OCI-LY7 (cell line): ENCODE measurements at places on chromosomes 1 and 21.

DNA sequence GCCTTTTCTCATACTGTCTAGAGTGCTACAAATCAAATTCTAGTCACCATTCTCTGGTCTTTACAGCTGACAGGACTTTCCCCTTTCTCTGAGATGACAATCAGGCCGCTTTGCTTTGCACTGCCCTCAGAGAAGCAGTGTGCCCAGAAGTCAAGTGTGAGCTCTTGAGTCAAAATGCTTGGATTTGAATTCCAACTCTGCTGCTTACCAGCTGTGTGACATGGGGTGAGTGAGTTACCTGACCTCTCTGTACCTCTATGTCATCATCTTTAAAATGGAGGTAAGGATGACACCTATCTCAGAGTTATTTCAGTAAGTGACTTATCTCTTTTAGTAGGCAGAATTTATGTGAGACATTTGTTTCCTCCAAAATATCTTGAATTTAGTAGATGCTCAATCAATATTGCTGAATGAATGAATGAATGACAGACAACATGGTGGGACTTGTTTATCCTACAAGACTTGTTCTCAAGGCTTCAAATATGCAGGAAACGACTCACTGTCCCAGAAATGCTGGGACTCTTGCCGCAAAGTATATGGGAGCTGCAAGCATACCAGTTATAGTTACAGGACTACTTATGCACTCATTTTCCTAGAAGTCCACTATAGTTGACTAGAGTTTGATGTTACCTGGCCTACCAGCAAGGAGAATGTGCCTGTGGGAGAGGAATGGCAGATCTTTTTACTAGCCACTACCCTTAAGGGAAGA, 38.1 kb upstream of the A3GALT2 start:
- no peak for DNase-seq

DNA sequence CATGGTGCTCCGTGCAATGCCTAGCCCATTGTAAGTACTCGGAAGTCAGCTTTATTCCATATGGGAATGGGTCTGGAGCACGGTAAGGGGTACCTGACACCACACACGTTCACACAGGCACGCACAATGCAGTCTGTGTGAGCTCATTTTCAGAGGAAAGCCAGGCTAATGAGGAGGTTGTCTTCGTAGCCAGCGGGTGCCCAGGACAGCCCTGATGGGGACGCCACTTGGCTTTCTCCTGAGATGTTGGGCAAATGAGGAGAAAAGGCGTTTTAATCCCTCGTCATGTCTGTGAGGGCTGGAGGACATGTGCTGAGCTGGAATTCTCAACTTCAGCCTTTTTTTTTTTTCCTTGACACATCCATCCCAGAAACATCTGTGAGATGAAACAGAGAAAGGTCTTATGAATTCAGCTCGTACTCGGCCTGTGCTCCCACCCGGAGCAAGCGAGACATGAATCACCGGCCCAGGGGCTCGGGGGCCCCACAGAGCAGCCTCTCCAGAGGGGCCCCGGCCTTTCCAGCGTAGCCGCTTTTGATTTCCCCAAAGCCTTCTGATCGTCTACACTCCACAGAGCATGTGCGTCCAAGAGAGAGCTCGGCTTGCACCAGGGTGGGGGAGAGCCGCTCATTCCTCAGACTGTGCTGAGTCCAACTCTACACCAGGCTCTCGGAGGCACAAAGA, 125.1 kb downstream of the EPHB2 start:
- DNase-seq, result no peak

DNA sequence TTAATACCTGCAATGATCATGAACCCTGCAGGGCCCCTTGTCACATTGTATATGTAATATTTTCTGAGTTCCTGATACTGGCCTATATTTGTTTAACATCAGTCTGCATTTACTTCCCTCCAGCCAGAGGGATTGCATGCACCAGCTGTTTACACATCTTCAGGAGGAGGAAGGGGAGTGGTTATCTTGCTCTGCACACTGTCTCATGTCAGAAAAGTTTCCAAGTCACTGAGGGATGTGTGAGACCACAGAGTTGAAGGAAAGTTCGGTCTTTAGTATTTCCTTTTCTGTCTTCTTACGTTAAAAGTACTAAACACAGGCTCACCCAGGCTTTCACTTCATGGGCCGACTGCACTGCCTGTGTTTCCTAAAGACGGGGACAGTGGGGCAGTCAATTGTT, 574.1 kb downstream of the LMO4 start:
- DNase-seq, result no peak

GRCh38 chr1:52168373-52169080, 26.6 kb downstream of the ZFYVE9 start:
- DNase-seq, result no peak

- DNase-seq, result no peak
These were observed 10.7 kb downstream of the ABCG1 start for GRCh38 chr21:42229676-42230075.

GRCh38 chr1:18486195-18486594, 5.5 kb downstream of the KLHDC7A start:
- DNase-seq, result no peak

DNA sequence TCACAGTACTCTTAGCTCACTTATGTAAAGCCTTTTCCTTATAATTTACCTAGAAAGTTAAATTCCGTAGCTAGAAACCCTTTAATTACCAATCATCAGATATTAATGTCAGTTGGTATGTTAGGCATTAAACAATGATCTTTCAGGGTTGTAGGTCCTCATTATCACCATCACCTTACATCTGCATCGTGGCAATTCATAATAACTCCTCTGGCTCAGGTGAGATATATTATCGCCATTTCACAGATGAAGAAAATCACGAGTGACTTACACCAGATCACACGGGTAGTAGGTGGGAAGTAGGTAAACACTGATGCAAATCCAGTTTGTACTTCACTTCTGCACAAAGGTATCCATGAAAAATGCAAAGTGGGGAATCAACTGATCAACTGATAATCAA, 639 bp downstream of the NUP133 start:
- no peak for DNase-seq

DNA sequence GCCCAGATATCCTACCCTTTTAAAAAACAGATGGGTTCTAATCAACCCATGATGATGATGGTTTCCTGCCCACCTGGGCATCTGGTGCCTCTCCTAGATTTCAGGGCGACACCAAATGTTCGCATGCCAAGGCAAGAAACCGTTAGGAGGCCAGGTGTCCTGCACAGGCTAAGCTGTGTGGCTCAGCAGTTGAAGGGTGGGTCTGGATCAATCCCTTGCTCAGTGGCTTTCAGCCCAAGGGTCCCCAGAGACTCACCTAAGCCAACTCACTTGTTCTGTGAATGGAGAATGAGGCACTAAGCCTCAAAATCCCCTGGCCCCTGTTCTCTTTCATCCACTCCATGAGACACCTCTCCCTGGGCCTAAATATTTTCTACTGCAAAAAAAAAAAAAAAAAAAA, 169.1 kb upstream of the EDN2 start:
- peak; percentile 40 for DNase-seq

DNA sequence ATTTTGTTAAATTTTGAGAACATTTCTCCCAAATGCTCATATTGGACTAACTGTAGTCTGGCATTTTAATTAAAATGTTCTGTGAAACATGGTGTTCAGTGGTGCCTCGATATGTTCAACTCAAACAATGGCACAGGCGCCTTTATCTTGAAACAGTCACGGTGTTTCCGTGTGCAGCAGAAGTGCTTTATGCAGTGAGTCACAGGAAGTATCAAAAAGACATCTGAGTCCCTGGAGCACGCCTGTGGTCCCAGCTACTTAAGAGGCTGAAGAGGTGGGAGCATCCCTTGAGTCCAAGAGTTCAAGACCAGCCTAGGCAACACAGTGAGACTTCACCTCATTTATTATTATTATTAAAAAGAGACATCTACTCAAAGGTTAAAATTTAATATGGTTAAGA, 52.2 kb downstream of the GREM2 start:
- no peak for DNase-seq

DNA sequence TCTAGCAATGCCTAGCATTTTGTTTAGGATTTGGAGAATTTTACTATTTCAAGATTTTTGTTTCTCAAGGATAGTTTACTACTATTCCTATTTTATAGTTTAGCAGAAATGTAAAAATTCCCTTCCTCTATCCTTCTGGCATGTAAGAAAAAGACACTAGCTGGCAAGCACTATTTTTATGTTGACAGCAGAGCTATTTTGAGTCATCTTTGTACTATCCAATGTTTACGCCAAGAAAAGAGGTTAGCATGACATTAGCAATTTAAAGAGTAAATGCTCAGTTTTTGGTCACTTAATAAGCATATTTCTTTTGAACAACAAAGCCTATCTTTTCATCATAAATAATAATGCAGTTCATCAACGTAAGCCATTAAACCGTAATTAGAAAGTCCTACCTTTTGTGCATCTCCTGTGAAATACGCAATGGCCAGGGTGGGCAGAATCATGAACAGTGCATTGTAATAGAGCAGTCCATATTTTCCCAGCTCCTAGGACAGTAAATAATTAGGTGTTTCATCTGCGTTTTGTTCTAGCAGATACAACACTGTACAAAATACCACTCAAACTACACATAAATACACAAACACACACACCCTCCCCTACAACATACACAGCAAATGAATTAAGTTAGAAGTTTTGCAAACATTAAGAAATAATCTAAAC, 12.0 kb downstream of the SLC35D1 start:
- DNase-seq, result no peak

DNA sequence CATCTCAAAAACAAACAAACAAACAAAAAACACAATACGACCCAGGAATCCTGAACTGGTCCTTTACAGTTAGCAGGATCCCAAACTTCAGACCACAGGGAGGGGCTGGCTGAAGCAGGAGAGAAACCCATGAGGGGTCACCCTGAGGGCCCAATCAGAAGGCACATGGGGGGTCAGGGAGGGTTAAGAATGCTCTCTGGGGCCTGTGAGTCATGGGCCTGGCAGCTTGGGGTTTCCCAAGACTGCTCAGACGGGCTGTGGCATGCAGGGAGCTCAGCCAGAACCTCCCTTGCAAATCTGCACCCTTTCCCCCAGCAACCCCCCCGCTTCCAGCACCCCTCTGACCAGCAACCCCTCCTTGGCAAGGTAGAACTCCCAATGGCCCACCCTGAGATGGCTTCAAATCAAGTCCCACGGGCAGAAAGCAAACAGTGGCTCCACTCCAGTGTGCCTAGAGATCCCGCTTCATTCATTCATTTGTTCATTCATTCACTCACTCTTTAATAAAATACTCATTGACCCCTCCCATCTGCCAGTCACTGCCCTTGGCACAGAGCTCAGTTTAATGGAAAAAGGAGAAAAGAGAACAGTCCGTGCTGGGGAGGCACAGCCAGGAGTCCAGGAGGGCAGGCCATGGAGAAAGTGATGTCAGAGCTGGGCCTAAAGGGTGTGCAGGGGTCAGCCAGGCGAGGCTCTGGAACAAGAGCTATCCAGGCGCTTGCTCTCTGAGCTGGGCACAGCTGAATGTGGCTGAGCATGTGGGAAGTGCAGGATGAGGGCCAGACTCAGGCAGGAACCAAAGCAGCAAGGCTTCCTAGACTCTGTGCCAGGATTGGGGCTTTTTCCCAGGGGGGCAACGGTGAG, 8.2 kb downstream of the UQCRHL start:
- no peak for DNase-seq

DNA sequence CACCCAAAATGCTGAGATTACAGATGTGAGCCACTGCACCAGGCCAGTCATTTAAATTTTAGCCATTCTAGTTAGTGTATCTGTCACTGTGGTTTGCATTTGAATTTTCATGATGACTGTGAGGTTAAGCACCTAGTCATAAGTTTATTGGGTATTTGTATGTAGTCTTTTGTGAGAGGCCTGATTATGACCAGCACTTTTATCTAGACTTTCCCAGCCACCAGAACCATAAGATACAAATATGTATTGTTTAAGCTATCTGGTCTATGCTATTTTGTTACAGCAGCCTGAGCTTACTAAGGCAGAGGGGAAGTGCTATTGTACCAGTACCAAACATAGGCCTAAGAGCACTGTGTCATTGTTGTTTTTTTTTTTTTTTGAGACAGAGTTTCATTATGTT, 19.9 kb upstream of the DNAJC6 start:
- no peak for DNase-seq

DNA sequence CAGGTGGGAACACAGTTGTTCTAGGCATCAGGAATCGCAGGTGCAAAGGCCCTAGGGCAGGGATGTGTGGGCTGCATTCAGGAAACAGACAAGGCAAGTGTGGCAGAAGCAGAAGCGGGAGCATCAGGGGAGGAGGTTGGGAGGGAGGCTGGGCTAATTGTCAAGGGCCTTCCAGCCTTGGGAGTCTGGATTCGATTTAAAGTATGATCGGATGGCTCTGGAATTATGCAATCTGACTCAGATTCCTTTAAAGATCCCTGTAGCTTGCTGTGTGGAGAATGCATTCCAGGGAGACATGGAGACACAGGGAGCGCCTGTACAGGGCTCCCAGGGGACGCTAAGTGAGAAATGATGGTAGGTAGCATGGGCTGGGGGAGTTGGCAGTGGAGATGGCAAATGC, 86.5 kb downstream of the LACTBL1 start:
- no peak for DNase-seq

- peak; percentile 23 for DNase-seq
These were observed at the start of gene PTPRF for GRCh38 chr1:43530483-43531106. TSS of gene PTPRF (plus strand) at chr1:43530883. CDS start at chr1:43545076, 14,193 bp downstream.

- no peak for DNase-seq
These were observed 356 bp downstream of the TSPAN1 start for GRCh38 chr1:46175243-46175642.

DNA sequence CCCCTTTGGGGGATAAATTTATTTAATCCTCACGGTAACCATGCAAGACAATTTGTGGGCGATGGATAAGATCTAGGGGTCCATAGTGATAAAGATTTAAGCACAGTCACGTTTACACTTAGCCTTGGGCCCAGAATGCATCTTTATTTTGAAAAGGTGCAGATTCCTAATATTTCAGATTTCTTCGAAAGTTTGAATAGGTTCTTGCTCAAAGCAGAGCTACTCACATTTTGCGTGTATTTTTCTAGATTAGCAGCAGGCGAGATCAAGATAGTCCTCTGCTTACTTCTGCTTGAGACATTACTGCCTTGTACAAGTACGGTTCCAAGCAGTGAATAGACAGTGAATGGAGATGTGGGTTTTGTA, 647 bp downstream of the TSEN15 start:
- peak; percentile 21 for DNase-seq

GRCh38 chr1:157976888-157977287, 16.6 kb upstream of the KIRREL1 start:
- DNase-seq, result no peak

DNA sequence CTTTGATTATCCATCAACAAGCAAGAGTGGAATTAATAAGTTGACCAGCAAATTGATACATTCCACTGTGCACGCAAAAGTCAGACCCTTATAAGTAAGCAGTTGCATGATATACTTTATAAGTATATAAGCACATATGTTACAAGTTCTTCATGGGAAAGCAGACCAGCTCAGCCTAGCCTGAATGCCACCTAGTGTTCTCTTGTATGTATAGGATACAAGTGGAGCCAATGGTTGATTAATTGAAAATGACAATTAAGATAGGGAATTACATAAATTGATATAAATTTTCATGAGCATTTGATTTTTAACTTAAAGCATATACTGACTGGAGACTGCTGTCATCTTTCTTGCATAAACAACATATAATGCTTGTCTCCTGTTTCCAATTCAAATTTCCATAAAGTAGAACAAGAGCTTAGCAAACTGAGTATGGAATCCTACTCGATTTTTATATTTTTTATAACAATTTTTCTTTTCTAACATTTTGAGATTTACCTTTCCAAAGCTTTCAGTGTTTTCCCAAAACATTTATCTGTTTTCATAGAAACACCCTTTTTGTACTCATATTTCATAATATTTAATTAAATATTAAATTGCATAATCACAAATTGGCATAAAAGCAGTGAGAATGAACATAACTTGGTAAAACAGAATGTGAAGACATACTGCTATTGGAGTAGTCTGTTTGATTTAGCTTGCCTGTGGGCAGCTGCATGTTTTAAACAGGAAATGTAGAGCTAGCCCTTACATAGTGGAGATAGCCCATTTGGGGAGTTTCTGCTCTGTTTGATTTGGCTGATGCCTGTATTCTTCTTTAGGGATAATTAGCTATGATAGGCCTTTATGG, 62.8 kb downstream of the MAGI3 start:
- peak; percentile 32 for DNase-seq
